Suppressor macrophage treated with lipopolysaccharide for 1 hour (primary cell): ENCODE measurements at places on chromosomes 6 and 20.

DNA sequence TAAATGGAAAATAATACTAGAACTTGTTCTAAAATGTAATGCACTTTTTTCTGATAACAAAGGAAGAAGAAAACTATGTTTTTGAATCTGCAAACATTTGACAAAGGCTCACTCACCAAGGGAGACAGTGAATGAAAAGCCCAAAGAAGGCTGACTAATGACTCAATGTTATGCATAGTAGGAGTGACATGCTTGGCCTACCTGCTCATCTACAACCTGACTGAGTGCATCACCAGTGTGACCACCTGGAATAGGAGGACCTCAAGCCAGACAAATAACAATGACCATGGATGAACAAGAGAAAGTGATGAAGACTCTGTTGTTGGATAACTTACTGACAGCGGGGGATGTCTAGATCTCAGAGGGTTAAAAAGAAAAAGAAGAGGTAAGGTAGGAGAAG lies 157.2 kb downstream of the SIM1 start:
- no peak for DNase-seq

DNA sequence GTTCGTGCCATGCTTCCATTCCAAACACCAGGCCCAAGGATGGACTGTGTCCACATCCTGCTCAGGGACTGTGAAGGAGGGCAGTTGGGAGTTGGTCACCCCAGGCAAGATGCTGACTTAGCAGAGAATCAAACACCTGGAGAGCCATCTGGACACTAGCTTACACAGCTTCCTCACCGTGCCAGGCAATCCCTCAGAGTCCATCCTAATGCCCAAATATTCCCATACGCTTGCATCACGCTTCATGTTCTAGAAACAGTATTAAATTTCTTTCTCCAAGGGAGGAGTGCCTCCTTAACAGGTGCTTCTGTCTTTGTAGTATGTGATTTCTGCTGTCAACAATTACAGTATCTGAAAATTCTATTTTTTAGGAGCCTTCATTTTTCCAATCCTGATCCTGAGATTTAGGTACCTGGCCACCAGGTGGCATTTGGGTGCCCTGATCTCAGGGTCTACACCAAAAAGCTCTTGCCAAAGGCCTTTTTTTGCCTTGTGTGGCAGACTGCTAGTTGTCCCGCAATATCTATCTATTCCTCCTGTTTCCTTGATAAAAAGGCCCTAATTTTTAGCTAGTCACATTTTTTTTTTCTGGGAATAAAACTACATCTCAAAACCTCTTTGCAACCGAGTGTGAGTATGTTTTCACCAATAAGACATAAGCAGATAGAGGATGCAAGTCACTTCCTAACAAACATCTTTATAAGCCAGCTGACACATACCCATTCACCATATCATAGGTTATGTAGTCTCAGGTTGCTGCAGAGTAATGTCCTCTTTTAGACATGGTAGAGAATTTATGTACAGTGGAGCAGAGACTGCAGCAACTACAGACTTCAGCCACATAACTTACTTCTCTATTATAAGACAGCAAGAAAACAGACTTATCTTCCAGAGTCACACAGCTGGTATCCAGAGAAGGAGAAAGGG lies 85.0 kb downstream of the PREP start:
- no peak for DNase-seq

- no peak for DNase-seq
Observed at GRCh38 chr20:8749101-8749500, 319.8 kb upstream of the PLCB4 start.

- no peak for DNase-seq
Observed at GRCh38 chr20:12306107-12306506, 388.4 kb downstream of the BTBD3 start.

DNA sequence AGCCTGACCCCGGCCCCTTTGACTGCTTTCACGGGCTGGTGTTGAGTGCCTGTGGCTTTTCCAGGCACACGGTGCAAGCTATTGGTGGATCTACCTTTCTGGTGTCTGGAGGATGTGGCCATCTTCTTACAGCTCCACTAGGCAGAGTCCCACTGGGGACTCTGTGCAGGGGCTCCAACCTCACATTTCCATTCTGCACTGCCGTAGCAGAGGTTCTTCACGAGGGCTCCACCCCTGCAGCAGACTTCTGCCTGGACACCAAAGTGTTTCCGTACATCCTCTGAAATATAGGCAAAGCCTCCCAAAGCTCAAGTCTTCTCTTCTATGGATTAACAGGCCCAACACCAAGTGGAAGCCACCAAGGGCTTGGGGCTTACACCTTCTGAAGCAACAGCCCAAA lies 691.5 kb upstream of the POU3F2 start:
- DNase-seq = no peak

DNA sequence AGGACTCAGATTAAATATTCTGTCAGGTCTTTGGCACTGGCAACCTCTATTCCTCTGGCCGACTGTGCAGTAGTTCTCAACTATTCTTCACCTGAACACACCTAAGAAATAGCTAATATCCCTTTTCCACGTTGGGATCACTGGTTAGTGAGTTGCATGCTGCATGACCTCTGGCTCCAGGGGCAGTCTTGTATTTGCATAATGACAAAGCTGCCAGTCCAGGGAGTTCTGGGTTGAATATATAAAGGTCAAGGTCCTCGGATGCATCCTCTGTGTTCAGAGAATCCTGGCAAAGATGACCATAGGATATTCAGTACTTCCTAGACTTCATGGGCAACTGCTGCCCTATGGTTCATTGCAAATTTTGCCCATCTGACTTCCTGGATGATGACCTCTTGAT lies 131.2 kb downstream of the DNAH8 start:
- no peak for DNase-seq

DNA sequence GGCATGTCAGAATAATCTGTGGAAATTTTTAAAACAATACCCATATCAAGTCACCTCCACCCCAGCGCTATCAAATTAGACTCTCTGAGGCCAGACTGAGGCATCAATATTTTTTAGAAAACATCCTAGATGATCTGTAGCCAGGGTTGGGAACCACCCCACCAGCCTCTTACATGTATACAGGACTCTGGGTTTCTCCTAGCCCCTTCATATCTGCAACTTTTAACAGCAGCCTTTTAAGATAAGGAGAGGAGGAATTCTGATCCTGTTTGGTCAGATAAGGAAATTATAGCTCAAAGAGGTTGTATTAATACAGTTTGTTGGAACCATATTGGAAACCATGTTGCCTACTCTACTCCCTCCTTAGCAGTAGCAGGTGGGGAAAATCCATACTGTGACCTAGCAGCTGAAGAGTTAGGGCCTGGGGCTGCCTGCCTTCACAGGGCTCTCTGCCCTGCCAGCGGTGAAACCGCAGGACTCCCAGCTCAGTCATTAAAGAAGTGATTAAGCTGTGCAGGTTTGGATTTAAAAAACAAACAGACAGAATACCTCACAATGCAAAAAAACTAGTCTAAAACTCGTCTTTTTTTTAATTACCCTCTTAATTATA lies 30.0 kb downstream of the BRPF3 start:
- no peak for DNase-seq

- DNase-seq = no peak
Observed at GRCh38 chr6:163387317-163387716, 27.2 kb upstream of the QKI start.

DNA sequence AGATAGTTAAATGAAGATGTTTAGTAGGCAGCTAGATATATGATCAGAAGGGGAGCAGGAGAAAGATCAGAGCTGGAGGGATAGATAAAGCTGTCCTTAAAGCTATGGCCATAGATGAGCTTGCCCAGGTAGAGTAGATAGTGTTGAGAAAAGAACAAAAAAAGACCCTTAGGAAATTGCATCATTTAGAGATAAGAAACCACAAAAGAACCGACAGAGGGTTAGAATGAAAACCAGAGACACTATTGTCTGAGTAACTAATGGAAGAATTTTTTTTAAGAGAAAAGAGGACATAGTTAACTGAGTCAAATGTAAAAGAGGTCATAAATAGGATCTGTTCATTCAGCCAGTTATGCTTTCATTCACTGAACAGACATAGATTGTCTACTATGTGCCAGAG lies 101.8 kb downstream of the TNFAIP3 start:
- no peak for DNase-seq

DNA sequence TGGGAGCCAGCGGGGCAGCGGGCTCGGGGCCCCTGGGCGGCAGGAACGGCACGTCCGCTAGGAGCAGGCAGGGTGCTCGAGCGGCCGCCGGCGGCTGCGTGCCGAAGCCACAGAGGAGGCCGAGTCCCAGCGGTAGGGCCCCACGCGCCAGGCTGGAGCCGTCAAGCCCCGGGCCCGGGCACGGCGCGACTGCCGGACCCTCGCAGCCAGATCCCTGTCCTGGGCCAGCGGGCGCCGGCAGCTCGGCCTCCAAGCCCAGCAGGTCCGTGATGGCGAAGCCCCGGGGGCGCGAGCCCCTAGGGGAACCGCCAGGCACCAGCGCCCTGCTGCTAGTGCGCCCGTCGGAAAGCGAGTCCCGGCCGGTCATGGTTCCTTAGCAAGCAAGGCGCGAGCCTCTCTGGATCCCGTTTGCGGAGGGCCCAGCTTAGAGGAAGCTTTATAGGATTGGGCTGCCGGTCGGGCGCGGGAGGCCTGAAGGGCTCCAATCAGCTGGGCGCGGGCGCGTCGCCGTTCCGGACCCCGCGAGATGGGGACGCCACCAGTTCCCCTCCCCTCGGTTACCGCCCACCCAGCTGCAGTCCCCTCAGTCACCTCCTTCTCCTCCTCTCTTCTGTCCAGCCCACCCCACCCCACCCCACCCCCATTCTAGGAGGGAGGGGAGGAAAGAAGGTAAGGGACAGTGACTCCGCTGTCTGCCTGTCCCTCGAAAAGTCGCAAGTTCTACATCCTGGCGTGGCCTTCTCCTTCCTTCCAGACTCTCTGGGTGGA lies at the start of gene VSX1:
Gene VSX1, minus strand, starts transcription at position 412 of the 768 bp plus-strand sequence. Its CDS starts 45 bp downstream, at position 367.
- DNase-seq = no peak

DNA sequence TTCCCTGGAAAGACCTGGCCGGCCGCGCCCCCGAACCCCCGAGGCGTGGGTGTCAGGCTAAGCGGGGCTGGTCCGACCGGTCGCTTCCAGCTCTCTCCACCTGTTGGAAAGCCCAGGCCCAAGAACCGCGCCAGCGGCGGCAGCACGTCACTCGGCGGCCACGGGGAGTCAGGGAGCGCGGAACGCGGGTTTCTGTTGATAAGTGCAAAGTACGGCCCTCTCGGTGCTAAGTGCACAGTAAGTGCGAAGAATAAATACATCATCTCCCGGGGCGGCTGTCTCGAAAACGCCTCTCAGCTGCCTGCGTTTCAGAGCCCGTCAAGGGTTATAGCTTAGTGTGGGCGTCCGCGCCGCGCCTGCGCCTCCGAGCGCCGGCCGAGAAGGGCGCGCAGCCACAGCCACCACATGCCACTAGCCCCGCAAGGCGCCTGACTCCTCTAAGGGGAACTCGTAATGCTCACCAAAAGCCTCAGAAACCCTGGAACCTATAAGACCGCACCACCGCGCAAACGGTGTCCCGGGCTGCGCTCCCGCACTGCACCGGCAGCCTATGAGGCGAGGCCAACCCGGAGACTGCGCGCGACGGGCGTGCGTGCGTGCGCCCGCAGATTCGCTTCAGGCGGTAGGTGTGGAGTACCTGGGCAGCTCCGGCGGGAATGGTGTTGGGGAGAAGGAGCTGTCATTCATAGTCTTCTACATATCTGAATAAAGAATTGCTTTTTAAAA lies 9.2 kb upstream of the TBX18 start:
- DNase-seq = no peak

DNA sequence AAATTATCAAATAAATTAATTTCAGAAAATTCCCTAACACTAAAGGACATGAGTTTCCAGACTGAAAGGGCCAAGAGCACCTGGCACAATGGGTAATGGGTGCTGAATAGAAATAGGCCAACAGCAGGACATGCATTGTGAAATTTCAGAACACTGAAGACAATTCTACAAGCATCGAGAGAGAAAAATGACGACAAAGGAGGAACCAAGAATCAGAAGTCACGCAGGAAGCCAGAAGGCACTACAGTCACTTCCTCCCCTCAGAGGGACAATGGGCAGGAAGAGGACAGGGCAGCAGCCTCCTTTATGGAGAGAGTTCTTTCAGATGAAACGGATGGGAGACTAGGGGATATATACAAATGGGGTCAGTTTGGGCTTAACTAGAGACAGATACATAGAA lies 29.6 kb downstream of the PCNA start:
- peak; percentile 72 for DNase-seq

- DNase-seq = no peak
Observed at GRCh38 chr6:37554480-37554819, 54.8 kb upstream of the CCDC167 start.

GRCh38 chr20:6671829-6672228 lies 95.7 kb upstream of the BMP2 start:
- no peak for DNase-seq

DNA sequence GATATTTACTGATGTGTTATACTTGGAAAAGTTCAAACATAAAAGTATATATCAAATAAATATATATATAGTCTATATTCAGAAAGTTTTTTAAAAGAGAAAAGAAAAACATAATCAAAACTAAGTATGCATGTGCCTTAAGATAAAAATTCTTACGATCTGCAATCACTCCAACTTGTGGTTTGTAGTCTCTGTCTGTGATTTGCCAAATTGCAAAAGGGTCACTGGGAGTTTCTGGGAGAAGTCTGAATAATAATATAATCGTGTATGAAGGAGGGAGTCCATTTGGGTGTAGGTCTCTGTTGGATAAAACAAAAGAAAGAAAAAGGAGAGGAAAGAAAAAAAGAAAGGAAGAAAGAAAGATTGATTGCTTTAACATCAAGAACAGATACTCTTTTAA lies 92.4 kb downstream of the COL12A1 start:
- no peak for DNase-seq

GRCh38 chr6:34447910-34448309 lies 18.0 kb upstream of the PACSIN1 start:
- DNase-seq = peak; percentile 75

DNA sequence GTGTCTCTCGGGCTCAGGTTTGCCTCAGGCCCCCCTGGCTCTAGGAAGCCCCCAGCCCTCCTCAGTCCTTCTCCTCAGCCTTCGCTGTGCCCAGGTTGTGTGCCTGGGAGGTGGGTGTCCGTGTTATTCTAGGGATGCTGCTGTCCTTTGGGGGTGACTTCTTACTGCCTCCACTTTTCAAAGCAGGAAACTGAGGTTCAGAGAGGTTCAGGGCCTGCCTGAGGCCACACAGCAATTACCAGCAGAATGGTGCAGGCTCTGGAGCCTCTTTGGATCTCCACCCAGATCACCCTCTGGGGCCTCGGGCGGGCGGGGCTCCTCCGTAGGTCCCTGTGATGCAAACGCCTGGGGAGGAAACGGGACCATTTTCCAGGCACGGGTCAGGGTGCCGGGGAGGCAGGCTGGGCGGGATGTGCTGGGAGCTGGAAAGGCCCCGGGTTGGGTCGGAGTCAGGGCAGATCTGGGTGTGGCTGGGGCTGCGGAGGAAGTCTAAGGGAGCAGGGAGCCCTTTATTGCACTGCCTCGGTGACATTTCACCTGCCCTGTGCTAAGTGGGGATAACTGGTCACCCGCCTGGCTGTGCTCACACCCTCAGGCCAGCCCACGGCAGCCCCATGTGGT lies 23.2 kb downstream of the GATA5 start:
- DNase-seq = no peak

- peak; percentile 90 for DNase-seq
Observed at GRCh38 chr6:44655412-44656342, 268.2 kb downstream of the CDC5L start.

GRCh38 chr6:151352410-151353396 lies 38.7 kb downstream of the ZBTB2 start:
- DNase-seq = no peak

- no peak for DNase-seq
Observed at GRCh38 chr6:166075925-166076324, 91.7 kb downstream of the TBXT start.

GRCh38 chr6:40822619-40823018 lies 216.4 kb downstream of the UNC5CL start:
- no peak for DNase-seq
